ENCODE measurements at places on chromosomes 4 and X.

- DNase-seq, result no peak
Observed at GRCh38 chr4:151458148-151458547, 49.2 kb downstream of the FHIP1A start.

- DNase-seq, result no peak
Observed at GRCh38 chrX:114581528-114582263, 2.2 kb upstream of the HTR2C start.

DNA sequence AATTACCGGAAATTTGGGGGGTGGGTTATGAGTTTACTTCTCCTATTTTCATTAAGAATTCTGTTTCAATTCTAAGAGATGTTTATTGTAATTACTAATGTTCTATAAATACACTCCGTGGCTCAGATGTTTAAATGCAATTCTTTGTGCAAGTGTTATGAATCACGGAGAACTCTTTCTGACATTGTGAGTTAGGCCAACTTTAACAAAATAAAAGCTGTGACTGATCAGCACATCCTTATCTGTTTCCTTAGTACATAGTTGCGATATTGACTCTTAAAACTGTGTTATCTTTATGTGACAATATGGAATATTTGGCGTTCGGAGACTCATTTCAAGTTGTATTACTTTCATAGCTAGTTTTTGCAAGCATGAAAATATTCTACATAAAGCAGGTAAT is 902 bp downstream of the KLHL4 start:
- no peak for DNase-seq

DNA sequence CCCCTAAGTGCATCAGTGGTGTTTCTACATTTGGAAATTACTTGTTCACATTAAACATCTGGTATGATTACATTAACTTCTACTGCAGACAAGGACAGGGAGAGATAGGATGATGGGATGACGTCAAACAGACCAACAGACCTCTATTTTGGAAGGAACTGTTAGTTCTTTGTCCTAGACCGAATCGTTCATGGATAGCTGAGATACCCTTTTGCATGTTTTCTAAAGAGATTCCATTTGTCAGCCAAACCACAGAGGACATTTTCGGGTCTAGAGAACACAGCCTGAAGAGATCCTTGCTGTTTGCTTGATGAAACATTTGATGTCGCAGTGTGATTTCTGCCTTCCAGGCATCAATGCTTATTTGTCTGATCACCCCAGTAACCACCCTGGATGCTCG is 27.7 kb downstream of the CHST7 start:
- no peak for DNase-seq

- DNase-seq, result no peak
Observed at GRCh38 chr4:77930876-77931275, 68.2 kb downstream of the MRPL1 start.

GRCh38 chrX:68186552-68187262 is 246.6 kb downstream of the OPHN1 start:
- no peak for DNase-seq

DNA sequence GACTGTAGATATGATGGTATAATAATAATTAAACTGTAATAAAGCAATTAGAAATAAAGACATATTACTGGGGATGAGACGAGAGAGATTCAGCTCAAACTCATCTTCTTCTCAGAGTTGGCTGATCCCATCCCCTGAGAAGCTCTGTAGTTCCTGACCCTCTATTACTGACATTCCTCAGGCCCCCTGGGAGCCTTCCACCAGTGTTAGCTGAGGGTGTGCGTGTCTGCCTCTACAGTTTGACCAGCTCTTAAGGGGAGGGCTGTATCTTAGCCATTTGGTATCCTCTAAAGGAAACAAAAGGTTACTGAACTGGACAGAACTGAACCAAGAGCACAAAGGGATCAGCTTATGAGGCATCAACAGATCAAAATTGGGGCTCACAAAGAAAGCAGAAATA is 11.2 kb downstream of the FHDC1 start:
- no peak for DNase-seq

DNA sequence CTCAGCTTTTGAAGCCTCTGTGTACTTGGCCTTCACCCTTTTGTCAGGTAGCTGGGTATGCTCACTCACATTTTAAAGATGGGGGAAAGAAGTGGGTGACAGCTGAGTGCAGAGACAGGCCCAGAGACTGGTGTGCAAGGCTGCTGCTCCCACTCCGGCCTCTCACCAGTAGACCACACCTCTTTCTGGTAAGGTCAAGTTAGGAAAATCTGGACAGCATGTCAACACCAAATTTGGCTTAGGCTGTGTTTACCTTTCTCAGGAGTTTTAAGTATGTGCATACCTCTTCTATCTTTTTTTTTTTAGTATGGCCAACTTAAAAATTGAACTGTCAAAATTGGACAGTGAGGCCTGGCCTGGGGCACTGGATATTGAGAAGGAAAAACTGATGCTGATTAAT is 66.6 kb downstream of the CLDN22 start:
- DNase-seq, result no peak

GRCh38 chr4:120526033-120526432 is 396.5 kb downstream of the PRDM5 start:
- no peak for DNase-seq

GRCh38 chr4:40275065-40275730 is 59.9 kb upstream of the CHRNA9 start:
- no peak for DNase-seq

DNA sequence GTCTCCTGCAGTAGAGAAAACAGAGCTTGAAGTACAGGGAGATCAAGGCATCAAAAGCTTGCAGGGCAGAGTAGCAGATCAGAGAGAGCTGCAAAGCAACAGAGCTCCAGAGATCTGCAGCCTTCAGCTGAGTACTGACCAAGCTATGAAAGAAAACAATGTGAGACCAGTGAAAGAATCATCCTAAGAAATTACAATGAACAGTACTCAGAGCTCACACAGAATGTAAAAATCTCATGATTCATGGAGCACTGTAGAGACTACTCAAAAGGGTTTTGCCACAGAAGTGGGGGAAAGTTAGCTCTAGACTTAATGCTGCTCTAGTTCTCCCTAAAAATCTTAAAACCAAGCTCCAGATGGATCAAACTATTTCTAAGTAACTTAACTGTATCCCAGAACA is 80.0 kb upstream of the MAB21L2 start:
- no peak for DNase-seq

- DNase-seq, result no peak
Observed at GRCh38 chr4:30882443-30882842, 162.3 kb downstream of the PCDH7 start.

DNA sequence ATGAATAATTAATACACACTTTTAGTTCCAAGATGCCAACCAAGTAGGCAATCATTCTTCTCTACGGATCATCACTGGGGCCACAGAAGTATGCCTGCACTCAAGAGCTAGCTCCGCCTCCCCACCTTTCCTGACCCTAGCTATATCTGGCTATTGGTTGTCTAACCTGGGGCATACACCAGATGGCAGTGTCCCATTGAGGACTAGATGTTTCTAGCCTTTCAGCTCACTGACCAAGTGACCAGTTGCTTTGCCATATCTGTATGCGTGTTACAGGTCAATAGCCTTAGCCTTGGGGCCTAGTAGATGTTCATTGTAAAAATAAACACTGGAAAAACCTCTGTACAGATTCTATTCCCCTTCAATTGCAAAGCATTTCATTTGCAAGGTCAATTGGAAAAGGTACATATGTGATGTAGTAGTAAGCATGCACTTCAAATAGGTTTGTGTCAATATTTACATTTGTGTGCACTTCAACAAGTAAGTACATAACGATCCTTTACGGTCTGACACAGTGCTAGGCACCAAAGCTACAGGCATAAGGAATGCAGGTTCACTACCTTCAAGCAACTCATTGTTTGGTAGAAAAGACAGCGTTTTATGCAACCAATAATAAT is 521.7 kb downstream of the PPARGC1A start:
- DNase-seq, result peak; percentile 64

GRCh38 chr4:21476757-21477156 is 471.8 kb downstream of the KCNIP4 start:
- DNase-seq, result no peak

- DNase-seq, result no peak
Observed at GRCh38 chr4:76634220-76634619, 199.2 kb downstream of the SHROOM3 start.

- DNase-seq, result no peak
Observed at GRCh38 chrX:122475306-122475705, 708.8 kb upstream of the GRIA3 start.

DNA sequence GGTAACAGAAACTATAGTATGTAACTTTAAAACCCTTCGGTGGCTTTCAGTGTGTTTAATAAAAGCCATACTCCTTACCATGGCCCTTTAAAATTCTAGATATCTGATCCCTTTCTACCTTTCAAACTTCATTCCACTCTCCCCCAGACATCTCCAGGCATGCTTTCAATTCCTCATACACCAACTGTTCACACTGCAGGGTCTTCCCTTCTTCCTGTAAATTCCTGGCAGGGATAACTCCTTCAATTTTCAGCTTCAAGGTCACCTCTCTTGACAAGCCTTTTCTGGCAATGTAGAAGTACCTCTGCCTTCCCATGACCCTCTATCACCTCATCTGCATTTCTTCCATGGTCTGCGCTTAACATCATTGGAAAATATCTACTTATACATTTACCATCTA is 60.8 kb downstream of the WDFY3 start:
- DNase-seq, result no peak

DNA sequence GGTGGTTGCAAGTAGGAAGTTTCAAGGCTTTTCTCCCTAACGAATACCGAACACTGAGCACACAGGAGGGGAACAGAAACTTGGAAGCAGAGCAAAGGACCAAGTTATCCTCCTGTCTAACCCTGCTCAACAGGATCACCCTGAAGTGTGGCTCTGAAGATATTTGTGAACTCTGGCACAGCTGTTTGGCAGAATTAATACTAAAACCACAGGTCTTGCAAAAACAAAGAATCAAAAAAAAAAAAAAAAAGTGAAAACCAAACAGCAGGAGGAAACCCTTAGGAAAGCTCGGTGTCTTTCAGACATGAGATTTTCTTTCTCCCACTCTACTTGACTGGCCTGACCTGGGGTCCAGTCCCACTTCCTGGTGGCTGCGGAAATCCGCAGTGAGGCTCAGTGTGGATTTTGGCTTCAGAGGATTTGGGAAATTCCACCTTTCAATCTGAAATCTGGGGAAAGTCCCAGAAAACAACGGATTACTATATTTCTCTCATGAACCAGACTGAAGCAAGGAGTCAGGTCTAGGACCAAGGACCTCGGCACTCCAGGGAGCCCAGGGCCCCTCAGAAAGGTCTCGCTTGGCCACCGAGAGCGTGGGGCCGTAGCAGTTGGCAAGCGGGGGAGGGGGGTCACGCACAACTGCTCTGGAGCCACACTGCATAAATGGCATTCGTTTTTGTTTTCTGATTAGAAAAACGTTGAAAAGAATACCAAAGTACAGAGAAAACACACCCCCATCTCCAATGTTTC is 867 bp downstream of the TIFA start:
- no peak for DNase-seq

DNA sequence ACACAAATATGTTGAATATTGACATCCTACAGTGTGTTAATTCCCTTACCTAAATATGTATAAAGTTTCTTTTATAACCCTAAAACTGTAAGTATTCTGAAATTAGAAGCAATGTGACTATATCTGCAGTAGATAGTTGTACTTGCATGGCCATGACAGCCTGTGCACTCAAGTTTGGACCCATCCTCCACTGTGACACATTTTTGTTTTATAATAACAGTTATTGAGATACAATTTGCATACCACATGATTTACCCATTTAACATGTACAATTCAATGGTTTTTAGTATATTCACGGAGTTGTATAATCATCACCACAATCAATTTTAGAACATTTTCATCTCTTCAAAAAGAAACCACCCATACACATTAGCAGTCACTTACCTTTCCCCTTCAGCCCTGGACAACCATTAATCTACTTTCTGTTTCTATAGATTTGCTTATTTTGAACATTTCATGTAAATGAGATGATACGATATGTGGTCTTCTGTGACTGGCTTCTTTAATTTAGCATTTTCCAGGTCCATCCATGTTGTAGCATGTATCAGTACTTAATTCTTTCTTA is 29.6 kb downstream of the HERC3 start:
- no peak for DNase-seq

DNA sequence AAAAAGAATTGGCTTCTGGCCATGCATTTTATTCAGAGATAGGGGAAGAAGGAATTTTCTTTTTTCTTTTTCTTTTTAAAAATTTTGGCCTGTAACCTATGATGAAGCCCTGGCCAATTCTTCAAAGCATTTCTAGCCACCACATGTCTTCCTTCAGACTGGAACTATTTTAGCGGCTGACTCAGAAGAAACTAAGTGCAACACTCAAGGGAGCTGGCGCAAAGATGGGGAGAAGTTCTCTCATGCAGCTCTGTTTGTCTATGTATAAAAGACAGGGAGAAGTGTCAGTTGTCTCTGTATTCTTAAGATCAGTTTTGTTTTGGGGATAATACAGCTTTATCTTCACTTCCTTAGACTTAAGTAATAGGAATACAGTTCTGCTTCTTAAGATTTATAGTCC is 46.1 kb downstream of the MBNL3 start:
- no peak for DNase-seq

- no peak for DNase-seq
Observed at GRCh38 chrX:85964744-85965143, 82.6 kb downstream of the CHM start.

DNA sequence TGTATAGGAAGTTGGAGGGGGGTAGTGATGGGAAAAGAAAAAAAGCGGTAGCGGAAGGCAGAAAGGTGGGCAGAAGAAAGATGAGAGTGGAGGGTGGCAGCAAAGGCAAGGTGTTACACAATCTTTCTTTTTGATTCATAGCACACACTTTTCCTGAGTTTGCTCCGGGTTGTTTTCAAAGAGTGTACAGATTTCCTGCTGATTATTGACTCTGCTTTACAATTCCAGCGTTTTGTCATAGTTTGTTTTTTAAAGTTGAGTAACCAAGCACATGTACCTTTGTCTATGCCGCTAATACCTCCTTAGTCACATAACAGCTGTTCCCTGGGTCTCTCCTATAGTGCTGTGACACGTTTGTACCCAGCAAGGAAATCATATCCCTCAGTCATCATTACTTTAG is 50.3 kb downstream of the AGA start:
- DNase-seq, result peak; percentile 49

DNA sequence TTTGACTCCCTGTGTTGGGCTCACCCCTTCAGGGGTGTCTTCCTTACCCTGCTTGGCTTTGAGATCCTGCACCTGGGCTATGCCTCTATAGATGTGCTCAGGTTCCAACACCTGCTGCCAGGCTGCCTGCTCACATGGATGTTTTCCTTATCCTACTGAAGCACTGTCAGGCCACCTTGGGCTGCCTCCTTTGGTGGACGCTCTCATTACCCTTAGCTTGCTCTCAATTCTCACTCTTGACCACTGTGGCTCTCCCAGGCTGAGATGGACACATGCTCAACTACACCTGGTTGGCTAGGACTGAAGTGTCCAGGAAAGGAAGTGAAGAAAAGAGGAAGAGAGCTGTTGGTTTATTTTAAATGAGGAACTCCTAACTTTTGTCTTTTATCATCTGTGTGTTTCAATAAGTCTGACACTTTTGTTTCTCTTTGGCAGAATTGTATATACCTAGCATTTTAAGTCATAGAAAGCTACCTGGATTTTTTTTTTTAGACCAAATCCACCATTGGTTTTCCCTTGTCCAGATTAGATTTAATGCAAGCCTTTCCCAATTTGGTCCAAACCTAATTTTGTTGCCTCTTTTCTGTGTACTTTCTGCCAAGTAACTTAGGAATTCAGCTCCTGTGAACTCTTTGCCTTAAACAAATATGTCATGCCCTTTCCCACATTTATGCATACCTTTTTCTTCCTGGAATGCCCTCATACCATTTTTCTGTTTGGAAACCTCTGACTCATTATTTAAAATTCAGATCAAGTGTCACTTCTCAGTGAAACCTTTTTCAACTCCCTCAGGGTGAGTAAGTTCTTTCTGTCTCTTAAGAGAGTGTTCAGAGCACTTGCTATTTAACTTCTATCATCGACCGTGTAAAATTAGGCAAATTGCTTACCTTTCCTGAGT is 175.8 kb downstream of the GC start:
- DNase-seq, result peak; percentile 2

GRCh38 chrX:149510386-149510785 is 5.3 kb upstream of the IDS start:
- DNase-seq, result no peak
